ENCODE measurements at places on chromosomes 5 and 9.

DNA sequence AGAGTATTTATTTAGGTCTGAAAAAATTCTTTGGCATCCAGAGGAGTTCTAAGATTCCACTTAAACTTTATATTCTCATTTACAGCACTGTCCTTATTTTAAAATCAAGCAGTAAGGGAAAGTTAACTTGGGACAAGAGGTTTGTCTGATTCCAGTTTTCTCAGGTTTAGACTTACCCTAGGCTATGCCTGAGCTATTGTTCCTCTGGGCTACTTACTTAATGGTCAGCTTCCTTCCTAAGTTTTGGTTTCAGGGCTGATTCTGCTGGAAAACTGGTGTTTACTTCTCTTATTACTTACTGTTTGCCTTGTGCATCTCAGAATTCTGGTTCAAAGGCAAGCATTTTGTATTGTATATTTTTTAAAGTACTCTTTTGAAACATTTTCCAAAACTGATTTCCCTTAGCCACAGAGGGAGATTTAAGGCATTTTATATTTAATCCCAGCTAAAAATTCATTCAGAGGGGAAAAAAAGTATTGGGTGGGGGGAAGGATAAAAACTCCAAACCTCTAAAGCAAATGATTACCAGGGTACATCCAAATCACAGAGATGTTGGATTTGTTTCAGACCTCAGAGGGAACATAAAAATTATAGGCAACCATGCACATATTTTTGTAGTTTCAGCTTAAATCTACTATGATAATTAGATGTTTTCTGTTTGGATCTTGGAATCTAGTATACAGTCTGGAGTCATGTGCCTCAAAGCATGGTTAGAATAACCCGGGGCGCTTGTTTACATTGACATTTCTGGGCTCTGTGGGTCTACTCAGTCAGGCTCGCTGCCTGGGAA lies 290.0 kb downstream of the ARHGAP26 start:
- no peak for DNase-seq

DNA sequence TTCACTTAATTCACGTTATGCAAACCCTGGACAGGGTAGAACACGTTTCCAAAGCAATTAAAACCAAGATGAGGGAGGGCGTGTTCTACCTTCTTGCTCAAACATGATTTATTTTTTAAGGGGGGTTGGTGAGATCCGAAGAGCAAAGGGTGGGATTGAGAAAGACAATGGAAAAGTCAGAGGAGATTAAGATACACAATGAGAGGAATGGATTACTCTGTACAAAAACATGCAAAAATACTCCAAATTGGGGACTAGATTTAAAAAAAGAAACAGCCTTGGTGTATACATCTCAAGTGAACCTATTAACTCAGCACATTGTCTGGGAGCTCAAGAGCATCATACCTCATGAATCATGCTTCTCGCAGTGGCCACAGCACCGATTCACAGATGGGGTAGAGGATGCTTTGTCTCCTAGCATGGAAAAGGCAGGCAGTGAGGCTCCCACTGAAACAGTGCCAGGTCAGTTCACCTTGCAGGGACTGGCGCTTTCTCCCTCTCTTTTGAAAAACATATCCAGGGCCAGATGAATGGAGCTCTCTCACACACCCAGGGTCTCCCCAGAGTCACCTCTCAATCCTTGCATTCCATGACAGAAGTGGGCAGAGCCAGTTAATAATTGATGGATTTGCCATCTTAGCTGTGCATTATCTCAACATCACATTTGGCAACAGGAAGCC lies 459.7 kb downstream of the BNC2 start:
- no peak for DNase-seq

GRCh38 chr5:1029282-1029944 lies 20.8 kb downstream of the NKD2 start:
- DNase-seq = no peak

GRCh38 chr5:157933005-157933404 lies 74.1 kb upstream of the CLINT1 start:
- DNase-seq = no peak

GRCh38 chr9:131657456-131657855 lies 82.4 kb downstream of the RAPGEF1 start:
- no peak for DNase-seq

GRCh38 chr9:116491659-116492058 lies 195.4 kb upstream of the TRIM32 start:
- DNase-seq = no peak

GRCh38 chr9:16928179-16928945 lies 57.9 kb upstream of the BNC2 start:
- DNase-seq = no peak

DNA sequence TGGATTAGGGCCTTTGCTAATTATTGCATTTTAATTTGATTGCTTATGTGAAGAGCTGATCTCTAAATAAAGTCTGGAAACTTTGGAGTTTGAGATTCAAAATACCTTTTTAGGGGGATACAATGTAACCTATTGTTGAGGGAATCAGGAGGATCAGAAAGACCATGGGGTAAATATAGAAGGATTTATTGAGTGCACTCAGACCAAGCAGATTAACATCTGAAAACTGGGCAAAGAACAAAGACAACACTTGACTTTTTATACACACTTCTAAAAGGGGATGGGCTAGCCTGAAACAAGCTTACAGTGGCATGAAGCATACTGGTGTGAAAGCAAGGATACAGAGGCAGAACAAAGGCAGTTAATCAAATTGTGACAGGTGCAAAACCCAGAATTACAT lies 174.3 kb downstream of the MRPS30 start:
- DNase-seq = no peak

- no peak for DNase-seq
Measured at GRCh38 chr5:53179691-53180090, 70.1 kb upstream of the MOCS2 start.

GRCh38 chr5:56596155-56596554 lies 219.2 kb upstream of the MAP3K1 start:
- DNase-seq = no peak

DNA sequence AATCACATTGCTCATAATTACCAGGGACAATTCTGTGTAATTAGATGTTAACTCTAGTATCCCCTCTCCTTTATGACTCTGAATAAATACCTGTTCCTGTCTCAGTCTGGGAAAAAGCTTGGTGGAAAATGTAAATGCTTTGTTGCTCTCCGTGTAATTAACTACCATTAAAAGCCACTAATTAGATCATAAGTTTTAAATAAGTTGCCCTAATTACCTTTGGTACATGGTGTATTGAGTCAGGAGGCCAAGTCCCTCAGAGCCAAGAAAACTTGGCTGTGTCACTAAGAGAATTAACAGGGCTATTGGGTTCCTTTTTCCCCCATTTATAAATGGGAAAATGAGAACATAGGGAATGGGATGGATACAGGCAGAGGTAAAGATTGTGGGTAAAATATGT lies 617.6 kb downstream of the TLR4 start:
- DNase-seq = no peak

- DNase-seq = no peak
Measured at GRCh38 chr5:1294206-1294834, 548 bp downstream of the TERT start.

DNA sequence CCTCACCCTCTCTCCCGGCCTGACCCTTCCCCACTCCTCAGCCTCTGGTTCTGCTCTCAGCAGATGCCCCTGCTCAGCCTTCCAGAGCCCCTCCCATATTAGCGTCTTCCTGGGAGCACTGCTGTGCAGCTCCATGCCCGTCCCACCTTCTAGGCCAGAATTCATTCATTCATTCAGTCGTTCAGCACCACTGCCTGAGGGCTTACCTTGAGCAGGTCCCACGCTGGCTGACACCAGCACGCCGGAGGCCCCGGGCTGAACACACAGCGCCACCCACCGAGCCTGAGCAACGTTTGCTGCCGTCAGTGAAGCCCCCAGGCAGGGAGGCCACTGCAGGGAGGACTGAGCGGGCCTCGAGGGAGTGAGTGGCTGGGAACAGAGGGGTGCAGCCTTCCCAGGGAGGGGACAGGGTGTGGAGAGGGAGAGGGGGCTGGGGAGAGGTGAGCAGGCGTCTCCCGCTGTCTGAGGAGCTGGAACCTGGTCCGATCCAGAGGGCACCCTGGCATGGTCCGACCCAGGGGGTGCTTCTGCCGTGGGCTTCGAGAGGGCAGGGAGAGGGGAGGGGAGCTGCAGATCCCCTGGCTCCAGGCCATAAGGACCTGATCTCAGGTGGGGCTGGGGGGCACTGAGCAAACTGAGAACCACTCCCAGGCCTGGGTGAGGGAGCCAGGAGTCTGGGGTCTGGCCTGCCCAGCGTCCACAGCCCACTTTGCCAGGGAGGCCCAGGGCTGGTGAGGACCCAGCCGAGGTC lies 98.8 kb upstream of the RAPGEF1 start:
- DNase-seq = no peak

- DNase-seq = no peak
Measured at GRCh38 chr9:82332018-82332773, 343.6 kb downstream of the SPATA31D1 start.

GRCh38 chr9:136459425-136459824 lies 19.8 kb upstream of the INPP5E start:
- DNase-seq = no peak

DNA sequence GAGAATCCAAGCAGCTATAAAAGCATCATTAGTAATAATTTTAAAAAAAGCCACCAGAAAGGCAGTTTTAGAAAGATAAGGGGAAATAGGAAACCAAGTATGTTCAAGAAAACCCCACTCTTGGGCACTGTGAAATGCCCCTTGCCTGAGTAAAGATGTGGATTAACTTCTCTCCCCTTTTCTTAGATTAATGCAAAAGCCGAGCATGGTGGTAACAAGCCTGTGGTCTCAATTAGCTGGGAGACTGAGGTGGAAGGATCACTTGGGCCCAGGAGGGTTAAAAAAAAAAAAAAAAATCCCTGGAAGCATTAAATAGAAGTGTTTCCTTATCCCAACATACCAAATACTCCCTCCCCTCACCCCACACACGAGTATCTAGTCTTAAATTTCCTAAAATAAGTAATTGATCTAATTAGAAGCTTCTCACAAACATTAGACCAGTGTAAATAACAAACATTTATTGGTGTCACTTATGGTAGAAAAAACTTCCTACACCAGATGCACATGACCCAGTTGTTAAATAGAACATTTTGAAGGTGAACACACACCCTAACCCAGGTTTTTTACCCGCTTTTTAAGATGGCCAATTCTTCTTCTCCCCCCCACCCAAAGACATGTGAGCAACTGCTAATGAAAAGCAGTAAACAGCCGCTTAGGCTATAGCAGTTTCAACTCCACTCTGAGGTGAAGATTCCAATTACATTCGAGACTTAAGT lies 5.2 kb downstream of the HSPA5 start:
- DNase-seq = no peak

DNA sequence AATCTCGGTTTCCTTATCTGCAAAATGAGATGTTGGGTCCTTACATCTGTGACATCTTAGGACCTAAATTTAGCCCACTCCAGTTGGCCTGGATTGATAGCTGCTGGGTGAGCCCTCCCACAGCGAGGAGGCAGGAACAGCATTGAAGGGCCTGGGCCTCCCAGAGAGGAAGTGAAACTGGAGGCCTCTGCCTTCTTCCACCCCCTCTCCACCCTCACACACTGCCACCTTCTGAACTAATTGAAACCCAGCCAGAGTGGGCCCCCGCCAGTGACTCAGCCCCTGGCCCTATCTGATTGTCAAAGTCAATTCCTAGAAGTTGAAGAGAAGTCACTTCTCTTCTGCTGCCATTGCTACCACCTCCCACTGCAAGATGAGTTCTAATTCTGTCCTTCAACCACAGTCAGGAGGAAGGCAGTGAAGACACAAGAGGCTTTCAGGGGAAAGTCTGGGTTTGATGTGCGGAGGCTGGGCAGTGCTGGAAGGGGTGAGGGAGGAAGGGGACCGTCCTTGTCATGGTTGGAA lies 55.2 kb upstream of the NEK6 start:
- DNase-seq = peak; percentile 85

DNA sequence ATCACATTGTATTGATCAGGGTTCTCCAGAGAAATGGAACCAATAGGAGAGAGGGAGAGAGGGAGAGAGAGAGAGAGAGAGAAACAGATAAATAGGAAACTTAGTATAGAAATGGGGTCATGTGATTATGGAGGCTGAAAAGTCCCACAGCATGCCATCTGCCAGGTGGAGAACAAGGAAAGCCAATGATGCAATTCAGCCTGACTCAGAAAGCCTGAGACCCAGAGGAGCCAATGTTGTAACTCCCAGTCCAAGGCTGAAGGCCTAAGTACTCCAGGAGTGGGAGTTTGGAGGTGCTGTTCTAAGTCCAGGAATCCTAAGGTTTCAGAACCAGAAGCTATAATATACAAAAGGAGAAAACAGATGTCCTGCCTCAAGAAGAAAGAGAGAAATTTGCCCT lies 48.4 kb upstream of the ISOC1 start:
- no peak for DNase-seq

- DNase-seq = no peak
Measured at GRCh38 chr9:73213300-73213699, 61.6 kb downstream of the ANXA1 start.

DNA sequence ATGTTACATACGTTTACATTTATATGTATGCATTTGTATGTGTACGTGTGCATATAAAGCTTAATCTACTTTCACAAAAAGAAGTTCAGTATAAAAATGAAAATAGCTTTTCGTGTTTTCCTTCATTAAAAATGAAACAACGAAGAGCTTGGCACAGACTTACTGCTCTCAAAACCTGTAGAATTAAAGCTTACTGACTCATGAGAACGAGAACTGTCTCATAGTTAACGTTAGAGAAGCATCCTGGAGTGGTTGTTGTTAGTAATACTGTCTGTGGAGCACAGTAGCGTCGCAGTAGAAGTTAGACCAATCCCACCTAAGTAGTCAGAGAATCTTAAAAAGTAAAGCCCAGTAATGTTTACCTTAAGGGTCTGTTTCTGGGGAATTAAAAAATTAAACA lies 1.3 kb downstream of the MAT2B start:
- DNase-seq = no peak
